B cell (primary cell): ENCODE measurements at places on chromosomes 7 and 10. TPM values are rescaled to one million over a fixed set of nuclear protein-coding genes. Genes with fewer than 3 reads are reported as not detected.

DNA sequence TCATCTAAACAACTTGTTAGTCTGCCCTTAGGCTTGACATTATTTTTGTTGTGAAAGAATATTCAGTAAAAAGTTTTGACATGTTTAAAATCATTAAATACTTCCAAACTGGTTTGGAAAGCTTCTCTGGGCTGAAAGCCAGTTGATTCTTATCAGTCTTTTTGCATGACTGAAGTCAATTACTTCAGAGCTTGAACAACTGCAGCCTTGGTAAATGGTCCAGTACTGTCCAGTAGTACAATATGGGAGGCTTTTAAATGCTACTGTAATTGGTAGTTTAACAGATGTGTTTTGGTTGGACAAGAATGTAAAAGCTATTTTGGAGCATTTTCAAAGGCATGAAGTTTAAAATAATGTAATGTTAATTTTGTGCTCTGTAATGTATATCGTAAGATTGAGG, 103.4 kb downstream of the SDK1 start:
- no peak for DNase-seq

DNA sequence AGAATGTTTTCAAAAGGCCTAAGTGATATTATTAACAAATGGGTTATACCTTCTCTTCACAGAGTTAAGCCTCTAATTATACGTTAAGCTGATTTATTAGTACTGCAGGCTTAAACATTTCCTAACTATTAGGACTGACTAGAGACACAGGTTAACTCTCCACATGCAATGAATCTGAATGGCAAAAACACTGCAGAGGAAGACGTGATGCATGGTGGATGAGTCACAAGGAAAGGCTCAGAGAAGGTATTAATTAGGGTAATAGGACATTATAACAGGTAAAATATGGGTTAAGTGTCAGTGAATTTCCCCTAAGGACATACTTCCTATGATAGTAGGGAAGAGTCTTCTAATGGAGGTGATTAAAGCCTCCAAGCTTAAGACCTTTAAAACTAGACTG, 24.7 kb upstream of the SEM1 start:
- DNase-seq, result no peak

DNA sequence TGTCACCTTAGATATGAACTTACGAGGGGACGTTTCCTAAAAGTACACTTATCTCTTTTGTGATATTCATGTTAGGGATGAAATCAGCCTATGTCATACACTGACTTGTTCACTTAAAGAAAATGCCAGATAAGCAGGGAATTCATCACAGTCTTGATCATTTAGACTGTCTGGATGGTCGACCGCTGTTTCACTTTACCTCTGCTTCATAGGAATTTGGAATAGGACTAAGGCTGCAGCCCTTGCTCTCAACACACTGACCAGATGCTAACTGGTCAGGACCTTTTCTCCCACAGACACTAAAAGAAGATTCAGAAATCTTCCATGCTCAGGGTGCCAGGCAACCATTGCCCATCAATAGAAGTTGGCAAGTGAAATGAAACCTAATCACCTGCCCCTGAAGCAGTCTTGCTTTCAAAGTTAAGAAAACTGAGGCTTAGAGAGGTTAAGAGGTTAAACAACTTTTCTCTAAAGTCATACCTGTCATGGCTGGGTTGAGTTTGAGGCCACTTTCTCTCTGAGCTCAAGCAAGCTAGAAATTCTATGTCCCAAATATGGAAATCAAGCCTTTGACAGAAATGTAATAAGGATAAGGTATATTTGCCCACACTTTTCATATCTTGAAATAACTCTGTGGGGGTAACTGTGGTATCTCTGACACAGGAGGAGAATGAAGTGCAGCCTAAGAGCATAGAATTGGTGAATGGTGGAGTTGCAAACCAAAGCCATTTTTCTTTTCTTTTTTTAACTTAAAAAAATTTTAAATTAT, 77.1 kb downstream of the MAP3K8 start:
- no peak for DNase-seq

DNA sequence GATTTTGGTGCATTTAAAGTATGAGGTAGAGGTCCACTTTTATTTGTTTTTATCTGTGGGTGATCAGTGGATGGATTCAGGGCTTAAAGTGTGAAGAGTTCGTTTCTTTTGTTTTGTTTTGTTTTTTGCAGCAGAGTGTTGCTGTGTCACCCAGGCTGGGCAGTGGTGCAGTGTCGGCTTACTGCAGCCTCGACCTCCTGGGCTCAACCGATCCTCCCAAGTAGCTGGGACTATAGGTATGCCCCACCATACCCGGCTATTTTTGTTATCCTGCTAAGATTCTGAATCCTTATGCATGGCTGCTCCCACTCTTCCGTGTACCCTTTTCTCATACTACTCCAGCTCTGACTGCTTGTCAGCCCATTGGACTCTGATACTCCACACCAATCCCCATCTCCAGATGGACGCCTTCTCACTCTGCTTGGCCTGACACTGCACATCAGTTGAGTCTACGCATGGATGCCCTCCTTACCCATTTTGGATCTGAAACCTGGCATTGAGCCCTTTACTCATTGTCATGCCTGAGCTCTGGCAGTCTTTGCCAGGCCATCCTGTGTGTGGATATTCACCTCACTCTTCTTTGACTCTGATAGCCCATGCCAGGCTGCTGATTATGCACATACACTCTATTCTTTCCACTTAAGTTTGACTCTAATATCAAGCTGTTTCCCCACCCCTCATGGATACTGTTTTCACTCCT, 119.5 kb downstream of the CCSER2 start:
- DNase-seq, result no peak

DNA sequence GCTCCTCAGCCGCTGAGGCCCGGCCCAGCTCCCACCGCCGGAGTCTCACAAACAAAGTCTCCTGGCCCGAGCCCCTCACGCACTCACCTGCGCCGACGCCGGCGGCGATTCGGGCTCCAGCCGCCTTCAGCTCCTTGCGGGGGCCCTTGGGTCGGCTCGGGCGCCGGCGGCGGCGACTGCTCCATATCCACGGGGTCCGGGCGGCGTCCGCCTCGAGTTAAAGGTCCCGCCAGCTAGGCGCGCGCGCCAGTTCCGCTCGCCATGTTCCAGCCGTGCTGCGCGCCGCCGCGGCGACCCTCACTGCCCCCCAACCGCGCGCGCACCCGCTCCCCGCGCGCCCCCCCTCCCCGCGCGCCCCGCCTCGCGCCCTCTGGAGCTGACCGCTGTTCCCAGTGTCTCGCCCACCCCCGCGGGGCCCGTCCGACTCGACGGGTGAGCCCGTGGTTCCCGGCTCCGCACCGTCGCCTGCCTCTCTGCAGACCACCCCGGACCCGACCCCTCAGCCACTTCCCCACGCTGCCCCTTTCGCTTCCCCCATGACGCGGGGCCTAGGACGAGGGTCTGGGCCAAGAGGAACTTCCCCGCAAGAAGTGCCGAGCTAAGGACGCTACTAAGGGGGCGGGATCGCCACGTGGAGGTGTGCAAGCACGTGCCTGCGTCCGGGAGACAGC, 396.1 kb downstream of the ZNF33B start:
- peak; percentile 9 for DNase-seq

GRCh38 chr10:111579473-111579872, 502.6 kb downstream of the ADRA2A start:
- no peak for DNase-seq

DNA sequence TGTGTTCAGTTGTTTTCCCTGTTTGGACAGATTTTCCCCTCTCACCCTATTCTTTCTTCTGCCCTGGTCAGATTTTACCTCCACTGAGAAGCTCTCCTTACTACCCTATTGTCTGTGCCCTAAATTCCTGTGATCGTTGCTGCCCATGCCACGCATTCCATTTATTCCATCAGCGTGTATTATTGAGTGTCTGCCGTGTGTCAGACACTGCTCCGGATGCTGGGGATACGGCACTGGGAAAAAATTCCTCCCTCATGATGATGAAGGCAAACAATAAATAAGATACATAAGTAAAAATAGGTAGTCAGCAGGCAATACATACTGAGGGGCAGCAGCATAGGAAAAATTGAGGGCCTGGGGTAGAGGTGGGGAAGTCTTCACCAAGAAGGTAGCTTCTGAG, 86.8 kb downstream of the FANK1 start:
- no peak for DNase-seq

GRCh38 chr10:72089618-72090017, 1.3 kb upstream of the SPOCK2 start:
- DNase-seq, result no peak

DNA sequence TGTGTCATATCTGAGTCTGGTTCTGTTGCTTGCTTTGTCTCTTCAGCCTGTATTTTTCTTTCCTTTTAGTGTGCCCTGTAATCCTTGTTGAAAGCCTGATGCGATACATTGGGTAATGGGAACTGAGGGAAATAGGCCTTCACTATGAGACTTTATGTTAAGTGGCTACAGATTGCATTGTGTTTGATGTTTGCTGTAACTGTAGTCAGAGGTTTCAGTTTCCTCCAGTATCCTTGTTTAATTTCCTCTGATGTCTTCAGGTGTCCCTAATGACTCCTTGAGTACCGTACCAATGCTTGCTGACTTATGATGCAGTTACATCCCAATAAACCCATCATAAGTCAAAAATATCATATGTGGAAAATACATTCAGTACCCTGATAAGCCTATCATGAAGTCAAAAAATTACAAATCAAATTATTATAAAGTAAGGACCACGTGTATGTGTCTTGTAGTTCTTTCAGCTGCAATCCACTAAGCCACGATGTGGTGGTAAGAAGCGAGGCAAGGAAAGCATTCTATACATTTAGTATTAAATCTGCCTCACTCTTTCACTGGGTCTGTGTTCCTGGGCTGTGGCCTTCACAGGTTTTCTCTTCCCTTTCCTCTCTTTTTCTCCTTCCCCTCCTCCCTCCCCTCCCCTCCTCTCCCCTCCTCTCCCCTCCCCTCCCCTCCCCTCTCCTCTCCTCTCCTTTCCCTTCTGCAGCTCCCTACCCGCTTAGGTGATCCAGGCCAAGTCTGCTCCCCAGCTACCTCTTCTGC, 13.3 kb upstream of the GIMAP6 start:
- DNase-seq, result no peak

GRCh38 chr7:45187946-45188411, 30.4 kb downstream of the RAMP3 start:
- DNase-seq, result no peak

GRCh38 chr7:23615331-23615730, 18.1 kb downstream of the CCDC126 start:
- no peak for DNase-seq

The PIK3CG gene
- total RNA-seq, result 44.8 and 46.9 TPM in 2 replicates

The MCM10 gene
- total RNA-seq, result 0.15 and 0.42 TPM in 2 replicates

The SNX13 gene
- total RNA-seq, result 58.1 and 62.6 TPM in 2 replicates

The WAPL gene
- 42.8 and 42.9 TPM in 2 replicates for total RNA-seq

The C10orf71 gene
- not detected in 2 replicates for total RNA-seq
